ENCODE measurements at places on chromosomes 11 and 22.

- DNase-seq, result no peak
Measured at GRCh38 chr22:44728761-44729324, 23.5 kb upstream of the ARHGAP8 start.

DNA sequence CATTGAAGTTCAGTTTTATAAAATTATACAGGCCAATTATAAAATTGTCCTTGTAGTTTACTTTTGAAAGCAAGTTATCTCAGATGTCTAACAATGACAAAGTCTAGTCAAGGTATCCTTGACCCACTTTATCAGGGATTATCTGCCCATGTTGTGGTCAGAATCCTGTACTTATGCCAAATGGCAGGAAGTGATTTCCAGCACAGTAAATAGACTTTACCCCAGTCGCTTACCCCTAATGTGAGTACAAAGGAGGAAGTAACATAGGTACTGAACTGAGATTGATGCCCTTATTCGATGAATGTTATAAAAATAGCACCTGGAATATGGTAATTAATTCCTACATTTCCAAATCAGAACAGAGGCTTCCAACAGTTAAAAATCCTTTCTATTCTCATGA, 355.7 kb downstream of the CNTN5 start:
- no peak for DNase-seq

GRCh38 chr22:45768490-45768889, 96.9 kb downstream of the ATXN10 start:
- DNase-seq, result no peak

DNA sequence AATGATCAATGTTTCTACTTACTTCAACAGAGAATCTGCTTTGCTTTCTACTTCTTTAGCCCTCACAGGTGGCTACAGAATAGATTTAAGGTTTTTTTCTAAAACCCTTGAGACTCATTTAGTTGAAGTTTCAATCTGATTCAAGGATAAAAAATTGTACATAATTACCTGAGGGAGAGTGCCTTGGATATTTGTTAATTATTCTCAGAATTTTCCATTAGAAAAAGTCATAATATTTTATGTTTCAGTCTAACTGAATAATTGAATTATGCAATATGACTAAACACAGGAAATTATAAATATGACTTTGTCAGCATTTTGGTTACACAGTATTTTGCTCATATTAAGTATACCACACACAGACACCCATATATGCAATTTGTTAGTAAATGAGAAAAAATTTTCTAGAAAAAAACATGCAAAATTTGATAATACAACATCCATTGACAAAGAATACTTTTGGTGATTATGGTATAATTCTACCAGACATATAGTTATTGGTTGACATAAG, at the start of gene OR8J3:
Gene OR8J3, minus strand, starts transcription at position 51 of the 511 bp plus-strand sequence. CDS start 2,483 bp downstream, outside the sequence.
- DNase-seq, result no peak

- DNase-seq, result no peak
Measured at GRCh38 chr11:22702031-22702430, 35.6 kb downstream of the GAS2 start.

- no peak for DNase-seq
Measured at GRCh38 chr22:47435204-47435487, 672.7 kb downstream of the TBC1D22A start.

- no peak for DNase-seq
Measured at GRCh38 chr11:132036220-132036619, 665.8 kb downstream of the NTM start.

DNA sequence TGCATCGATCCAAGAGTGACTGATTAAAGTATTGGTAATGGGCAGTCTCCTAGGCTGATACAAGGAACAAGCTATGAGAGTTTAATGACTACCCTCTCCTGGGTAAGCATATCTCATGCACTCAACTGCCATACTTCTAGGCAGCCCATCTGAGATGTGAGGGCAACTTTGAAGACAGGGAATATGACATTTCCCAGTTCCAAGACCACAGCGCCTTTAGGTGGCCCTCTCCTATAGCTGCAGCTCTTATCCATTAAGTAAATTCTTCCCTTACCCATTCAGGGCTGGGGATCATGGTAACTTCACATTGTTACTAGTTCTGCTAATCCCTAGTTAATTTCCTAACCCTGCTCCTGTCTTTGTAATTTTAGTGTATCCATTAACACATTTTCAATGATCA, 157.3 kb upstream of the CTSC start:
- no peak for DNase-seq

DNA sequence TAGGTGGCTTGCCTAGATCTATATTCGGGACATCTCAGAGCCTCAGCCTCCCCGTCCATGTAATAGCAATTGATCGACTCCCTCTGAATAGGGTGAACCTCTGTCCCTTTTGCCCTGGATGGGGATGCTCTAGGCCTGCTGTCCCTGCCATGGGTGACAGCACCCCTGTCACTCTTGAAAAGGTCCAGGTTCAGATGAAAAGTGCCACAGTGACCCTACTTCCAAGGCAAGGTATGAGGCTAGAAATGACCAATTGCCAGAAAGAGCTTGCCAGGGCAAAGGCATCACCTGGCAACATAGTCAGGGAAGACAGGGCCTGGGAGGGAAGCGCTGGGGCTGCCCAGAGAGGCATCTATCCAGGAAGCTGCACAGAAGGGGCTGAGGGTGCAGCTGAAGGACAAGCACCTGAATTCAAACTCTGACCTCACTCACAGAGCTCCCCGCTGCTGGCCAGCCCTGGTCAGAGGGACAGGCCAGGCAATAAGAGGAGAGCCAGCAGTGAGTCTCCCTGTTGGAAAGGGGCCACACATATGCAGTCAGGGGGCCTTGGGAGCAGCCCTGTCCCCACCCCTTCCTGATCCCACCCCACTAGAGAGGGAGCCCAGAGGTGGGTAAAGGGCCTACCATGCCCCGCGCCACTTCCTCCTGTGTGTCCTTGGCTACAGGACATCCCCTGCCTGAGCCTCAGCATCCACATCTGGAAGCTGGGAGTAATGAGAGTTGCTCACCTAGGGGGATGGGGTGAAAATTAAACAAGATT, 9.0 kb upstream of the APOBEC3A start:
- no peak for DNase-seq

- DNase-seq, result no peak
Measured at GRCh38 chr11:122659676-122660554, 4.4 kb downstream of the UBASH3B start.

GRCh38 chr22:47083379-47083986, 321.0 kb downstream of the TBC1D22A start:
- DNase-seq, result no peak

GRCh38 chr11:61028135-61028729, 56.8 kb downstream of the CD6 start:
- DNase-seq, result no peak

GRCh38 chr11:863023-863909, 20.6 kb downstream of the TSPAN4 start:
- DNase-seq, result no peak

DNA sequence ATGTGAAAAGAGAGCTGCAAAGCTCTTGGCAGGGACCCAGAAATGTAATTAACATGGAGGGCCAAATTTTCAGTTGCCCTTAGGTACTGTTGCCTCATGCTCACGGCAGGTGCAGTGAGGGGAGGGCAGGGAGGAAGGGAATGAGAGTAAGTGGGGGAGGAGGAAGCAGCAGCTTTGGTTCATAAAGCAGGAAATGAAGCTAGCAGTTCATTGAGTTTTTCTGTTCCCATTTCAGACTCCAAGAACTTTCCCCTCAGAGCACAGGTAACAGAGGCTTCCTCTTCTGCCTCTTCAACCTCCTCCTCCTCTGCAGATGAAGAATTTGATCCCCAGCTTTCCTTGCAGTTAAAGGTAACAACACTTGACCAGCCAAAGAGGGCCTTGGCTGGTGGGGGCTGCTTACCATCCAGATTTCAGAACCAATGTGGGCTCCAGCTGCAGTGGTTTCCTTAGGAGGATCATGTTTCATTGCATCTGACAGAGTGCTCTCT, 57.9 kb upstream of the PARVA start:
- no peak for DNase-seq

DNA sequence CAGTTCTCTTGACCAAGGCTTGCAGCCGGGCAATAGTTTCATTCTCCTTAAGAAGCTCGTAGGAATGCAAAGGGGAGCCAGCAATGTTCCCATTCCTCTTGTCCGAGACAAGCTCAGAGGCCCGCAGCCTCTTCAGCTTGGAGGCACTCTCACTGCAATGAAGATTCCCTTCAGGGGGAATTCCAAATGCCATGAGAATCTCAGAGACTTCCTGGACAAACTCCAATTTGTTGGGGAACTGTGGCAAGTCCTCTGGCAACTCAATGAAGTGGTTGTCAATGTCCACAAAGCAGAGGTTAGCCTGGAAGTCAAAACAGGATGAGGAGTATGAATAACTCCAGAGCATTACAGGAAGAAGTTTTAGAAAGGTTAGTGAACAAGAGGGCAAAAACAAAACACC, 84.4 kb downstream of the DENND5A start:
- no peak for DNase-seq

- DNase-seq, result no peak
Measured at GRCh38 chr11:125025968-125026367, 37.1 kb upstream of the SLC37A2 start.

DNA sequence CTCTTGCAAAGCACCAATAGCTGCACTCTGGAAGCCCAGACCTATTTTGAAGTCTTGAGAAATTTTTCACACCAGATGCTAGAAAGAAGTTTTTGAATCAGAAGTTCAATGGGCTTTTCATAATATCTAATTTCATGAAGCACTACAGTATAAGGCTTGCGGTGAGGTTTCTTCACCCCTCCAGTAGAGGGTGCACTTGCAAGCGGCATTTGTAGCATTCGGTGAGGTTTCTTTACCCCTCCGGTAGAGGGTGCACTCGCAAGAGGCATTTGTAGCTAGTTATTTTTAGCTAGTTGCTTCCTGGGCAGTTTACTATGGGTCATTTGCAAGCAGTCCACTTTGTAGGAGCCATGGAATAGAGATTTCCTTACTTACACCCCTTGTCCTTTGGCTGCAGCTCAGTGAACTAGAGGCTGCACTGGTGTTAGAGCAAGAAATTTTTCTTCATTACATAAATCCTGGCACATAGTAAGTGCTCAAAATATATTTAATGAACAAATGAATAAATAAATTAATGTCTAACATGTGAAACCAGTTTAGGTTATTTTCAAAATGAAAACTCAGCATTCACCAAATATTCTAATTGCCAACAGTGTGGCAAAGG, 7.8 kb upstream of the NOX4 start:
- DNase-seq, result no peak

DNA sequence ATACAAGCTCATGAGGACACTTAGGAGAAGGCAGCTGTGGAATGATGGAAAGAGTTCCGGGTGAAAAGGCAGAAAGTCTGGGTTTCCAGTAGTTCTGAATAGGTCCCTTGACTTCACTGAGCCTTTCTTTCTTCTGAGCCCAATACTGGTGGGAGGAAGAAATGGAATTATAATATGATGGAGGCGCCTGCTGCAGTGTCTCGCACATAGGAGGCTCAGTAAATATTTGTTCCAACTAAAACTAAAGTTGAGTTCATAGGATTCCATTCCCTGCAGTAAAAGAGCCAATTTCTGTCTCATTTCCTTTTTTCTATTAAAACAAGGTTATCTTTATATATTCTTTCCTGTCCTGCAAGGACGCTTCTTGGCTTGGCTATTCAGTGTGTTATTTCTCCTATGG, 5.2 kb upstream of the CLMP start:
- no peak for DNase-seq

GRCh38 chr11:37087650-37088572, 489.9 kb upstream of the RAG2 start:
- no peak for DNase-seq

- DNase-seq, result peak; percentile 46
Measured at GRCh38 chr11:3341298-3341697, 37.6 kb downstream of the ZNF195 start.
